ENCODE measurements at places on chromosomes 3 and 15.

- DNase-seq, result no peak
Observed at GRCh38 chr15:71375934-71376333, 260.7 kb downstream of the THSD4 start.

DNA sequence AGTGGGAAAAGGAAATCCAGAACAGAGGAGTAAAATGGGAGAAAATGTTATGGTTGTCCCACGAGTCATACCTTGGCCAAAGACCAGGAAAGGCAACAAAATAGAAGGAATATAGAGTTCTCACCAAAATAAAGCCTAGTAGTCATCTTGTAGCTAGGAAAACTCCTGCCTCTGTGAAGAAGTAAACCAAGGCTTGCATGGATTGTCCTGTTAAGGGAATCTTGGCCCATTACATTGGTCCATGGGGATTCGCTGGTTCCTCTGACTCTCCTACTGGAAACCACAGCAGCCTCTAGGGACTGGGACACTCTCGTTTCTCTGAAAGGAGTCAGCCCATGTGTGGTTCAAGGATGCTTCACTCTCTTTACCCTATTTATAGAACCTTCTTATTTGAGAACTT is 62.9 kb upstream of the FNDC3B start:
- no peak for DNase-seq

GRCh38 chr3:175672119-175672689 is 813.1 kb downstream of the NAALADL2 start:
- DNase-seq, result no peak

DNA sequence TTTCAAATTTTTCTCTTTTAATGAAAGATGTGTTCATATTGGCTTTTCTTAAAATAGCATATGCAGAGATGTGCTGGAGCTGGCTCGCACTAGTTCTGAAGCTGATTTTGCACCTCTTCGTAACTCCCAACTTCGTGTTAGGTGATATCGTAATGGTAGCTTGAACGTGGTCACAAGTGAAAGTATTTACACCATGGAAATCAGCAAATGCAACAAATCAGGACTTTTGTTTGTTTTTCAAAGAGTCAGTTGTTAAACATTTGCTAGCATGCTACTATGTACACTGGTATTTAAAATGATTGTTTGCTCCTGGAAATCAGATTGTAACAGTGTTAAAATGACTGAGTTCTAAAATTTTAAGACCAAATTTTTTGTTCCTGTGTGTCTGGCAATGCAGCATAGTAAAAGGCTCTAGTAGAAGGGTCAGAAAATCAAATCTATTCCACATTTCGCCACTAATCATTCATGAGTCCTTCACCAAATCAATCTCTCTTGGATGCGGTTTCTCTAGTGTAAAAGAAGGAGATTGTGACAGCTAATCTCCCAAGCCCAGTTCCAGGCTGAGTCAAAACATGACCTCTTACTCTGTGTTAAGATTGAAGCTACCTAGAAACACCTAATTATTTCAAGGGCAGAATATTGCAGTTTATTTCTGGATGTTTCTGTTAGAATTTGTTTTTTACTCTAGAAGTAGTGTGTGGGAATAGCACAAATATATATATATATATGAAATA is 34.3 kb upstream of the CMC1 start:
- no peak for DNase-seq

DNA sequence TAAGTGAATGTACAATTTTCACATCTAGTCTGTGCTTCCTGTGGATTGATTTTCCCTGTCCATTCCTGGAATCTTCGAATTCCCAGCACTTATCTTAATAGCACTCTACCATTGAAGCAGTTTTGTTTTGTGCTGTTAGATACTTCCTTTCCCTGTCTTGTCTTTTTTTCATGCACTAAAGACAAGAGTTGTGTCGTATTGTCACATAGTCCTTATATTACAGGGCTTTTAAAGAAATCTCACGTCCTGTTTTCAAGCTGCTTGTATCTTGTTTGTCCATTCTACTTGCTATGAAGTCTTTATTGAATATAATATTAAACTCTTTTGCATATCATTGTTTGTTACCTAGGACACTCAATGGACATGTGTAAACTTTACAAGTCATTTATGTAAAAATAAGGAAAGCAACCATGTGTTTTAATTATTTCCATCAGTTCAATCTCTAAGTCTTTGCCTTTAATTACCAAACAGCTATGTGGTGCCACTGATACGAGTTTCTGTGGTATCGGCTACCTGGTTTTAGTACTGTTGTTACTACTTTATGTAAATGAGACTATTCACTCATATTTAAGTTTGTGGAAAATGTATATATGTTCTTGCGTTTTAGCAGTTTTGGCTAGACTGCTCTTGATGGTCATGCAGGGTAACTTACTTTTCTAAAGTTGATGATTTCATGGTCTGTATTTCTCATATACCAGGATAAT is 10.3 kb downstream of the PIK3CA start:
- DNase-seq, result no peak

- DNase-seq, result peak; percentile 22
Observed at GRCh38 chr3:10932596-10932995, 60.0 kb upstream of the SLC6A1 start.

GRCh38 chr15:88480981-88481380 is 13.5 kb downstream of the MRPS11 start:
- DNase-seq, result no peak

DNA sequence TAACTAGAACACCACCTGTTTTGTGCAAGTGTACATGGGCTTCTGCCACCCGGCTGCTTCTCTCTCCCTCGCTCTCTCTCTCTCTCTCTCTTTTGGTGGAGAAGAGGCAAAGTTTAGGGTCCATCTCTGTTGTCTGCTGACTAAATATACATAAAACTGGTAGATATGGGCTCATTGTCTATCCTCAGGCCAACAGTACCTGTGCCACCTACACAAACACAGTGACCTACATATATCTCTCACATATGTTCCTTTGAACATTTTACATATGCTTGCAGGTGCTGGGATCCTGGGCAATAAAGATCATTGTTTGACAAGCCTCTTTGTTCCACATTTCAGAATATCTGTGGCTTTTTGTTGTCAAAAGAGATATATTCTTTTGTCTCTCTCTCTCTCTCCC is 256.3 kb upstream of the KCNH8 start:
- no peak for DNase-seq

GRCh38 chr15:59369597-59369996 is 3.1 kb downstream of the MYO1E start:
- no peak for DNase-seq
